Amniotic stem cell (primary cell): ENCODE measurements at places on chromosomes 6 and 20.

DNA sequence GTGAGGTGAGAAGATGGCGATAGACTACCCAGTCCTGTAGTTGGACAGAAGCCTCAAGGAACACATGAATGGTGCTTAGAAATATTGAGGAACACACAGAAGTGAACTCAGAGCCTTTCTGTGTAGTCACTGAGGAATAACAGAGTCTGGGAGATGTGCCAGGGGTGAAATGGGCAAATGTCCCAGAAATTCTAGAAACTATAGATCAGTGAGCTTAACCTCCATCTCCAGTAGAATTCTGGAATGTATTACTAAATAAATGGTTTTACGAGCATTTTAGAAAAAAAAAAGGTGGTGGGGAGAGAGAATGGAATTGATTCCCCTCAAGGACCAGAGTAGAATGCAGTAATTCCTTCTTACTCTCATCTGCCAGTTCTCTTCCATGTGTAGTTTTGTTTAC lies 380.0 kb downstream of the LMBRD1 start:
- DNase-seq, result no peak

- DNase-seq, result no peak
These were observed 78.3 kb upstream of the CHD6 start for GRCh38 chr20:41696428-41696827.

DNA sequence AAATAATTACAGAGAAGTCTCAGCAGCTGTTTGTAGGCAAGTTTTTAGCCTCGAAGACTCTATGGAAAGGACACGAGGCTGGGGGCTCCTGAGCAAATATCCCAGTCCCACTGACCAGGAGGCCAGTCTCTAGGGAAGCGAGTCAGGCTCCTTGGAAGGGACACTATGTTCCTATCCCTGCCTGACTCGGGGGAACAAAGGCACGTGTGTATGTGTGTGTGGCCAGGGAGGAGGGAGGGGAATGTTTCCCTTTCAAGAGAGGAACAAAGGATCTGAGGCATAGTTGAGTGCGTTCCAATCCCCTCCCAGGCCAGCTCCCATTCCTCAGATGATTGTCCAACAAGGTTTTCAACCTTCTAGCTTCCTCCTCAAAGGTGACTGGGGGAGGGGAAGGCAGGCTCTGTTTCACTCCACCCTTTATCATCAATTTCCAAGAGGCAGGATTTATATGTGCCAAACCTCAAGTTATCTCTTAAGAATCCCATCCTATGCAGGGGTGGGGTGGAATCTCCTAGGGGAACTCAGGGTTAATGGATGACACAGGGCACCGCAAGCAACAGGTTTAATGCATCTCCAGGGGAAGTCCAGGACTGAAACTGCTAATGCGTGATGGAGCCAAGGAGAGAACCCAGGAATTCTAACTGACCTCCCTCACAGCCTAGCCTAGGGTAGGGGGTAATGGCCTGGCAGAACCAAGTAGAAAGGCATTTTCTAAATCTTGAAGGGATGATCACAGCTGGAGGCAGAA lies 9.9 kb downstream of the BCL2L1 start:
- no peak for DNase-seq

DNA sequence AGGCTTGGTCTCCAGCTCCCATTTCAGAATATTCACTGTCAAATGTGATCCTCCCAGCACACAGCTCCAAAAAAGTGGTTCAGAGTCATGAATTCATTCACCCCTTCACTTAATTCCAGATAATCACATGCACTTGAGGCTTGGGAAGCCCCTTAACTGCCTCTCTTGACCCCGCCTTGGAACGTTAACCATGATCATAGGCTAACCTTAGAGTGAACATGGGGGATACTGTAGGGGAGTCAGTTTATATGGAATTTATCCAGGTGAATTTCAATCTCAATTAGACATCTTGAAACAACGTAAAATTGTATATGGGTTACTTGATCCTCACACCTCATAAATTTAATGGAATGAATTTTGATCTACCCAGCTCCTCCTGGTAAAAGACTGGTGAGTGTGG lies 346.8 kb upstream of the ARID1B start:
- DNase-seq, result no peak

- no peak for DNase-seq
These were observed 154.3 kb upstream of the SNX9 start for GRCh38 chr6:157668713-157669112.

DNA sequence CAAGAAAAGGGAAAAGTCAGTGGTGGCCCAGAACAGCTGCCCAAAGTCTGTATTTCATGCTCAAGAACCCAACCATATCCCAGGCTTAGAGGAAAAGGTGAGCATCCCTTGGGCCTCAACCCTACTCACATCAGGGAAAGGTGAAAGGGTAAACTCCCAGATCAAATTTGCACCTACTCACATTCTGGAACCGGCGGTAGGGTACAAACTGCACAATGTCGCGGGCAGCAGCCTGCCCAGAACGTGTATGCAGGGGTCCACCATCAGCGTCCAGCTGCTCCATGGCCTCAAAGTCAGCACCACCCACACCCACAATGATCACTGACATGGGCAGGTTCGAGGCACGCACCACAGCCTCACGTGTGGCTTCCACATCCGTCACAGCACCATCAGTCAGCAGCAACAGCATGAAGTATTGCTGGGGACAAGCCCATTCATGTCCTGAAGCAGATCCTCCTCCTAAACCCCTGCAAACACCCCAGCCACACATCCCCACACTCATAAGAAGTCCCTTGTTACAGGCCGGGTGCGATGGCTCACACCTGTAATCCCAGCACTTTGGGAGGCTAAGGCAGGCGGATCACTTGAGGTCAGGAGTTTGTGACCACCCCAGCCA lies 10.9 kb downstream of the SPAG4 start:
- DNase-seq, result no peak

- no peak for DNase-seq
These were observed 53.9 kb upstream of the TAGAP start for GRCh38 chr6:159098636-159099106.

- no peak for DNase-seq
These were observed 202.9 kb downstream of the GMPR start for GRCh38 chr6:16441262-16441661.

DNA sequence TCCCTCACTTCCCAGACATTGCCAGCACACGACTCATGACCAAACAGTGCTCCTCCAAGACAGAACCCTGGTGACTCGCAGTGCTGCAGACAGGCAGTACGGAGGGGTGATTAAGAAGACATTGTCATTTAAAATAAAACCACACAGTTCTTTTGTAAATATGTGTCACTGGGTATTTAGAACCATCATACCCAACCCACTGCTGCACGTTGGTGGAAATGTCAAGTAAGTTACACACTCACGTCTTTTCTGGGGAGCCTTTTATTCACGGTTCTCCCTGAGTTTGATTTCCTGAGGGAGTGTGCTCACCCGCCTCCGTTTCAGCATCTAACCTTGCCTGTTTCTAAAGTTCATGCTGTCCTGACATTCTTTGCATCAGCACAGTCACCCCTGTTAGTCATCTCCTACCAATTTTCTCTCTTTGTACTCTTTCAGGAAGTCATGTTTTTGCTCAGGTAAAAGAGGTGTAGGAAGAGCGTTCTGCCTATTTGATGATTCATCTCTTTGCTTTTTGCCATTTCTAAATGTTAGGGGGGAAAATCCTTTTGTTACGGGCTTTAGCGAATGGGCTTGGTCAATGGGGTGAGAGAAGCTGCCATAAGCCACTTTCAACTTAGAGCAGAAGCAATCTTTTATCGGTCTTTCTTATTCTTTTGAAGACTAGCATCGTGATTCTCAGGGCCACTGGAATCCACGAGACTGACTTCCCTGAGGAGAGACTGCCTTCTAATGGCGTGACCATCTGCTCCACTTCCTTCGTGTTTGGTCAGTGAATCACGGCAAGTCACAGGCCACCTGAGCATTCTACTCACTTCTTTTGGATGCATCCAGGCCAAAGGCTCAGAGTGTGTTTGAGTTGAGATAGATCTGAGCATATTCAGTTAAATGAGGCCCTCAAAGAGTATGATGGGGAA lies 512.8 kb upstream of the JARID2 start:
- no peak for DNase-seq

DNA sequence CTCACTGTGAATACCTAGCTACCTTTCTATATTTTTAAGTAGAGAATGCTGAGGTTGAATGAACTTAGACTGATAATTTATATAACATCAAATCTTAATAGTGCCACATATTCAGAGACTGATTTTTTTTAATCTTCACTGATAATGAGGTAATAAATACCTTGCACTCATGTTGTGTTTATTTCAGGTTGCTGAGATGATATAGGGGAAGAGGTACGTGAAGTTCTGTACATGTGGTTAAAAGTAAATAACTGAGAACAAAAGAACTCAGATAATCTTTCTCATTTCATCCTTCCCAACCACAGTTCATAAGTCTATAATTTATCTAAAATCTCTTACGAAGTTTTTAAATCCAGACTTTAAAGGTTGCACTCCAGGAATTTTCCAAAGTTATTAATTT lies 6.4 kb downstream of the NHSL1 start:
- no peak for DNase-seq

DNA sequence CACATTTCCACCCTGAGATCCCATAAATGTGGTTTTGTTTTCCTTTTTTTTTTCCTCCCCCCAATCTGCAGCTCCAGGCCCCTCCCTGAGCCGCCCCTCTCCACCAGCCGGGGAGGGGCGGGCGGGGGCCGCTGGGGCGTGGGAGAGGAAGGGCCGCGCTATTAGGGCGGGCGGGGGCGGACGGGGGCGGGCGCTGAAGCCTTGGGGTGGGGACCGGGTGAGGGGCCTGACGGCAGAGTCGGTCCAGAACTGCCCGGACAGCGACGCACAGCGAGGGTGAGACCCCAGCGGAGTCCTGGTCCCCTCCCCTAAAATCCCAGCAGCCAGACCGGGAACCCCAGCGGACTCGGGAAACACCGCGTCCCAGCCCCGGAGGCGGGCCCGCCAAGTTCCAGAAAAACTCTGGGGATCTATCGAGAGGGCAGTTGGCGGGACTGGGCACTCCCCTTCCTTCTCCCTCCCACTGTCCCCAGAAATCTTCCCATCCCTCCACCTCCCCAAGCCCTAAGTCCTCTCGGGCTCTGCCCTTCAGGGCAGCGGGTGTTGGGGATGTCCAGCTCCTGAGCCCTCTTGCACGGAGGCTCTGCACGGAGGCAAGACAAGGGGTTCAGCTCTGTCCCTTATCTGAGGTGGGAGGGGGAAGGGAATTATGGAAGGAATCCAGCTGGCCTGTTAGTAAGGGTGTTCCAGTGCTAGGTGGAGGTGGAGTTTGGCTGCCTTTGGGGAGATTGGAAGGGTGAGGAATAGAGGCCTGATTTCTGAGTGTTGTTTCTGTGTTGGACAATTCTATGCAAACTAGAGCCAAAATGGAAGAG lies at the start of gene PRICKLE4:
Gene PRICKLE4, plus strand, starts transcription at position 232 of the 815 bp plus-strand sequence. CDS start 2,692 bp downstream, outside the sequence.
- DNase-seq, result no peak

DNA sequence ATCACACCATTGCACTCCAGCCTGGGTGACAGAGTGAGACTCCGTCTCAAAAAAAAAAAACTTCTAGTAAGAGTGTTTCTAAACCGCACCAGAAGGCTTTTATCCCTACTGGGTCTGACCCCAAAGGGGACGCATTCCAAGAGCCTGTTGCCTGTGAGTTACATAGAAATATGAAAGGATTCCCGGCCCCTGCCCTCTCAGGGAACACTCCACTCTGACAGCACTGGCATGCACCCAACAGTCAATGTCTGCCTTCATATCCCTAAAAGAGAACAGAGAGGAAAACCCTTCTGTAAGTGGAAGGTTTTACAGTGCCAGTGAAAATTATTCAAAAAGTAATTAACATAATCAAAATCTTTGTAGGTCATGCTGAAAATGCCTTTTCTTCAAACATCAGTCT lies 117.1 kb upstream of the PTPRT start:
- DNase-seq, result no peak

- DNase-seq, result no peak
These were observed 9.0 kb upstream of the LCA5 start for GRCh38 chr6:79546186-79546585.

GRCh38 chr20:4329232-4329631 lies 313.9 kb upstream of the RNF24 start:
- no peak for DNase-seq

GRCh38 chr6:164252948-164253347 lies 838.4 kb downstream of the QKI start:
- DNase-seq, result no peak

GRCh38 chr20:34941226-34941625 lies 14.4 kb downstream of the GSS start:
- DNase-seq, result no peak

DNA sequence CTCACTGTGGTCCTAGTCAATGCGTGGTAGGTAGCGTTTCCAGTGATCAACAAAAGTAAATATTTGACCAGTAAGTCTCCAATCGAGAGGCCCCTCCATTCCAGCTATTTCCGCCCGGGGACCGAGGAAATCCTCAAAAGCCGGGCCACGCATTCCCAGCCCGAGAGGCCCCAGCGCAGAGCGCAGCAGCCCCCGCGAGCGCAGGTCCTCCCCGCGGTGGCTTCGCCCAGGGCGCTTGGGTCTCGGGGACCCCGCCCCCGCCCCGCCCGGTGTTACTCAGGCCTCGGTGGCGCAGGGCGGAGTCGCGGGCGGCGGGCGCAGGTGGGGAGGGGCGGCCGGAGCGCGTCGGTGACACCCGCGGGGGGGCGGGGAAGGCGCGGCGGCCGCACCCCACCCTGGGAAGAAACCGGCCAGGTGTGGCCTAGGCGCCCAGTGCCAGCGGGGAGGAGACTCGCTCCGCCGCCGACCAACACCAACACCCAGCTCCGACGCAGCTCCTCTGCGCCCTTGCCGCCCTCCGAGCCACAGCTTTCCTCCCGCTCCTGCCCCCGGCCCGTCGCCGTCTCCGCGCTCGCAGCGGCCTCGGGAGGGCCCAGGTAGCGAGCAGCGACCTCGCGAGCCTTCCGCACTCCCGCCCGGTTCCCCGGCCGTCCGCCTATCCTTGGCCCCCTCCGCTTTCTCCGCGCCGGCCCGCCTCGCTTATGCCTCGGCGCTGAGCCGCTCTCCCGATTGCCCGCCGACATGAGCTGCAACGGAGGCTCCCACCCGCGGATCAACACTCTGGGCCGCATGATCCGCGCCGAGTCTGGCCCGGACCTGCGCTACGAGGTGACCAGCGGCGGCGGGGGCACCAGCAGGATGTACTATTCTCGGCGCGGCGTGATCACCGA lies at the start of gene DSP:
Gene DSP, plus strand, starts transcription at position 497 of the 890 bp plus-strand sequence. Its CDS starts 245 bp downstream, at position 742.
- DNase-seq, result peak; percentile 49

- DNase-seq, result peak; percentile 11
These were observed 77.7 kb downstream of the TMEM170B start for GRCh38 chr6:11615214-11615602.

DNA sequence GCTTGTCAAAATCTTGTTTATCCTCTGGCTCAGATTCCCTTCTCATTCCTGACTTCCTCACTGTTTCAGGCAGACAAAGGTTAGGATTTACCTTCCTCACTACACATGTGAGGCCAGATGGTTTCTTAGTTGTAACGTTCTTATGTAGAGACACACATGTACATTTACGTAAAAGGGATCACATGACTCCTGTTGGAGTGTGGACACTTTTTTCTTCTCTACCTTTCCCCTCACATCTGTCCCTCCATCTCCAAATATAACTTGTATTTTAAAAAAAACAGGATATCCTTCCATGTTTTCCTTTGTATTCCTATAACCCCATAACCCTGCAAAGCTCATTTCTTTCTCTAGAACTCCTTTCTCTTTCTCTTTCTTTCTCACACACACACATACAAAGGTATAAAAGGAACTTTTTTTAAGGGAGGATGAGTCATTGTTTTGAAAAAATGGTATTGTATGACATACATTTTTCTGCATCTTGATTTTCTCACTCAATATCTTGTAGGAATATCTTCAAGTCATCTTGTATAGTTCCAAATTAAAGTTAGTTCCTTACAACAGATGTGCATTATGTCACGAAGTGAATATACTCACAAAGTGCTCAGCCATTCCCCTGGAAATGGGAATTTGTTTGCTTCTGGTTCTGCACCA lies 78.2 kb upstream of the SULF2 start:
- no peak for DNase-seq
